ENCODE measurements at places on chromosomes 4 and X.

DNA sequence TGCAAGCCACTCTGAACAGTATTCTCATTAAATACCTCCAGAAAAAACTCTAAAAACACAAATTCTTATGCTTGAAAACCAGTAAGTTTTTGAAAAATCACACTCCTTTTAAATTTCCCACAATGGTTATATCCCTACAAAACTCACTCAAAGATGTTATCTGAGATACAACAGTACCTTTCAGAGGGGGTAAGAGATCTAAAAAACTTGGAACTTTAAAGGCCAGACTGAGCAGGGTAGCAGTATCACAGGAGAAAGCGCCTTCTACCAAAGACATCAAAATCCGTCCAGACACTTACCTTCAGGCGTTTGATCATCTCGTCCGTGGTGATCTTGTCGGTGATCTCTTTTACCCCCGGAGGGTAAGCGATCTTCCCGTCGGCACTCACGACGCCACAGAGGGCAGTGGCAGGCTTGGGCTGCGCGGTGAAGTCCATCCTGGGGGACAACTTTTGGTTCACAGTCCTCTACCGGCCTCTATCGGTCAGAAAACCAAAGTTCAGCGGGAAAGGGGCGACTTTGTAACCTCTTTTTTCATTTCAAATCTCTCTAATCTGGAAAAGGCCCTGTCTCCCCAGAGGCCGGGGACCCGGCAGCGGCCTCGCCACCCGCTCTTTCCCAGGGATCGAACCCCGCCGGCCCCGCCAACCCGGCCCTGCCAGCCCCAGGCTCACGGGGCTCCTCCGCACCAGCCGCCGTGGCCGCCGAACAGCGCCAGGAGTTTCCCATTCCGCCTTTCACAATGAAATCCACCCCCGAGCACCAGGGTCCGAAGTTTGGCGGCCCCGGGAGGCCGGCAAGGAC is 1.4 kb downstream of the PDS5A start:
- peak; percentile 92 for DNase-seq

DNA sequence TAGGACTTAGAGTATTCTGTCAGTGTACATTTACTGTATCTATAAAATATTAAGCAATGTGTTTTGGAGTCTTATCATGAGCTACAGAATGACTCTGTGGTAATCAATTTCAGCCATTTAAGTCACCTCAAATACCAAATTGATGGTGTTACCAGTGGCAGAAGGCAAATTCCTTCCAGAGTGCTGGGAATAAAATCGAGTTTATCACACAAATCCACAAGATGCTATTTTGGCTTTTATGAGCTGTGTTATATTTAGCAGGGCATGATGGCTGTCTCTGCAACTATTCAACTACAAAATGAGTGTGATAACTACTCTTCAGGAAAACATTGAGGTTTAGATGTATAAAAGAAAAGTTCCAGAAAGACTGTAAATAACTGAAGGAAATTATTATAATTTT is 78.2 kb downstream of the AREG start:
- DNase-seq, result no peak

GRCh38 chrX:2314831-2315365 is 185.9 kb downstream of the DHRSX start:
- no peak for DNase-seq

- no peak for DNase-seq
Observed at GRCh38 chr4:71360844-71361243, 22.0 kb downstream of the SLC4A4 start.

DNA sequence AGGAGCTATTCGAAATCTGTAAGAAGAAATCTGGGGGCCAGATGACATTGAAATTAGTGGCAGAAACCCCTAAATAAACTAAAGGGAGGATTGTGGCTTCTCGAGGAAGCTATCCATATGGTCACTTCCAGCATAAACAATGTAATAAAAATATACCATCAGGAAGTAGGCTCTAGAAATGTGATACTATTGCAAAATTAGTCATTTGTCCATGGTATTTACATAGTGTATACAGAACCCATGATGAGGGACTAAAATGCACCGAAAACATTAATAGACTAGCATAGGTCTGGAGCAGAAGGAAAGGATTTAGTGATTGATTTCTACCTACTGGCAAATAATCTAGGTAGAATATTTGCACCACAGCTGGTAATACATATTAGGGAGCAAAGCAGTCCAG is 1344.0 kb downstream of the FSTL5 start:
- no peak for DNase-seq

DNA sequence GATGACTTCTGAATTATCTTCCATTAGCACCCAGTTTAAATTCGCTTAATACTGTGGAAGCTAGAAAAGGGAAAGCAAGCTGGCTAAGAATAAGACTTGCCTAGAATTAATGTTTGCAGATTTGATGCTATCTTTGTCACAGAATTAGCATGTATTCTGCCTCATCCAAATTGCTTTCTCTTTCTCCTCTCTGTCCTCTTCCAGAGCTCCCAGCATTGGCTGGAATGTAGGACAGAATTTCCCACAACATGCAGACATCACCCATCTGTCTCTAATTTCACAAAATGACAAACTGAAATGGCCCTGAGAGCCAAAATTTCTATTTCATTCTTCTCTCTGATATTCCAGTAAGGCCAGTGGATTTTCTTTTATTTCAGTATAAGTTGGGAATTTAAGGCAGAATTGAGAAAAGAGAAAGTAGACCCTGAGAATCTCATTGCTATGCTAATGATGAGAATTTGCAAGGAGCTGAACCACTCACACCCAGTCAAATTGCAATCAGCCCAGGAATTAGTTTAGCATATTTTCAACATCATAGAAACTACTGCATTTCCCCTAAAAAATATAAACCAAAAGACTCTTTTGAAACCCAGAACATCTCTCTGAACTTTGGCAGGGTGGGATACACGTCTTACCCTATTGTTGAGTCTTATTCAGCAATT is 188.8 kb downstream of the RCHY1 start:
- no peak for DNase-seq

- DNase-seq, result no peak
Observed at GRCh38 chr4:187212446-187213080, 488.9 kb upstream of the FAT1 start.

- DNase-seq, result no peak
Observed at GRCh38 chr4:119683518-119683917, 54.9 kb upstream of the PDE5A start.

GRCh38 chr4:72019688-72020087 is 12.1 kb upstream of the NPFFR2 start:
- no peak for DNase-seq

DNA sequence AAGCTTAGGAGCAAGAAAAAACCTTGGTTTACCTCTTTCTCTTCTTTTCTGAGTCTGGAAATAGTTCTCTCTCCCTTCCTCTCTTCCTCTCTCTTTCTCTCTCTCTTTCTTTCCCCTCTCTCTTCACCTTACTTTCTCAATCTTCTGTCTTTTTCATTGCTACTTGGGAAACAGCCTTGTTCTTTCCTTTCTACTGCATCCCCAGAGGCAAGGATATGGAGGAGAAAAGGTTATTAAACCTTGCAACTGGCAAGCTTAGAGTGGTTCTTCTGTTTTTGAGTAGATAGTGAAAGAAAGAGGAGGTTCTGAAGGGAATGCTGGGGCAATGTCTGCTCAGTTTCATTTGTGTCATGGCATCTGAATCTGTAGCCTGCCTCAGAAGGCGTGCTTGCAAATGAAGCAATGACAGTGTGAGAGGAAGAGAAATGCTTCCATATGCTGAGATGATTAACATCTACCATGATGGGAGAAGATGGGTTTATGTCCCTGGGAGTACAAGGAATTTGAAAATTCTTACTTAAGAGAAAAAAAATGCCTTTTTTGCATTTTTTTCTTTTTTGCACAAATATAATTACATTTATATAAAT is 190.6 kb downstream of the CEP135 start:
- peak; percentile 23 for DNase-seq

DNA sequence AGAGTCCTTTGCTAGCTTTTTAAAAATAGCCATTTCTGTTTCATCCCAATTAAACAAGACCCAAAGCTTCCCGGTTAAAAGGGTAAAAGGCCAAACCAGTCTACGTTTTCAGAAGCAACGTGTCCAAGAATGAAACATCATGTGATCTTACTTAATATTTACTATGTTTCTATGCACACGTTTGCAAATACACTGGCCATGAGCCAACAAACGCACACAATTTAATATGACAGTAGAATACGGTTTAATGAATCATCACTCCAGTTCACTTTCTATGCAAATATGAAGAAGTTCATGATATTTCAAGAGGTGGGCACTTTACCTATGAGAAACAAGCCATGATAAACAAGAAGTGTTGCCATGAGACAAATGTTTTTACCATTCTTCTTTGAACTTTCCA is 4.3 kb downstream of the NR0B1 start:
- DNase-seq, result no peak

GRCh38 chr4:7631288-7632014 is 196.7 kb upstream of the PSAPL1 start:
- DNase-seq, result no peak

GRCh38 chrX:38620623-38621022 is 59.3 kb downstream of the TSPAN7 start:
- DNase-seq, result no peak

GRCh38 chr4:15914736-15915135 is 23.8 kb downstream of the FGFBP1 start:
- no peak for DNase-seq

DNA sequence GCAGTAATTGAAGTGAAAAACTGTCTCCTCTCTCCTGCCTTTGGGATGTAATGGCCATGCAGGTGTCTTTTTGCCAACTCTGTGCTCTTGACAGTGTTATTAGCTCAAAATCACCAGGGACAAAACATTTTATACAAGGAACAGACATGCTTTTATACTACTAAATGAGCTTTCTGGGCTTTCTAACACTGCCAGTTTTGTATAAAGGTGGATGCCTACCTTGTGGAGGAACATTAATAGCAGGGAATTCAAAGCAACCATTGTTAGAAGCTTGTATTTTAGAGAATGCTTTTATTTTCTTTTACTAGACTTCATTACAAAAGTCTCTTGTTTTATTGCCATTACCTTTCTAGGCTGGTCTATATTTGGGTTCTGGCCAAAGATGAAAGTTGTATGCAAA is 54.7 kb upstream of the ARSJ start:
- DNase-seq, result no peak

DNA sequence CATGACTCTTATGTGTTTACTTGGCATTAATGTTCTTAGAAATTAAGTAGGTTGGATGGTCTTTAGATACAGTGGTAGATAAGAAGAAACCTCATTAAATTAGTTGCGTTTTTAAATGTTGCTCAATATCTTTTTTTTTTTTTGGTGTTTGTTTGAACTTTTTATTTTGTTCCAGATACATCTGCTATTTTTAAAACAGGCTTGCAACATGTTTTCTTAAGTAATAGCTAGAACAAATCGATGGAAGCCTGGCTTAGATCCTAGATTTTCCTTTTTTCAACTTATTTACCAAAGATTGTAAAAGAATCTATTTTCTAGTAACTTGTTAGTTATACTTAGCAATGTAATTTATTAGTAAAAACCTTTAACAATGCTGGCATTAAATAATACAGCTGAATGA is 9.3 kb downstream of the CNKSR2 start:
- DNase-seq, result no peak

- no peak for DNase-seq
Observed at GRCh38 chr4:106277140-106277675, 38.8 kb downstream of the TBCK start.

DNA sequence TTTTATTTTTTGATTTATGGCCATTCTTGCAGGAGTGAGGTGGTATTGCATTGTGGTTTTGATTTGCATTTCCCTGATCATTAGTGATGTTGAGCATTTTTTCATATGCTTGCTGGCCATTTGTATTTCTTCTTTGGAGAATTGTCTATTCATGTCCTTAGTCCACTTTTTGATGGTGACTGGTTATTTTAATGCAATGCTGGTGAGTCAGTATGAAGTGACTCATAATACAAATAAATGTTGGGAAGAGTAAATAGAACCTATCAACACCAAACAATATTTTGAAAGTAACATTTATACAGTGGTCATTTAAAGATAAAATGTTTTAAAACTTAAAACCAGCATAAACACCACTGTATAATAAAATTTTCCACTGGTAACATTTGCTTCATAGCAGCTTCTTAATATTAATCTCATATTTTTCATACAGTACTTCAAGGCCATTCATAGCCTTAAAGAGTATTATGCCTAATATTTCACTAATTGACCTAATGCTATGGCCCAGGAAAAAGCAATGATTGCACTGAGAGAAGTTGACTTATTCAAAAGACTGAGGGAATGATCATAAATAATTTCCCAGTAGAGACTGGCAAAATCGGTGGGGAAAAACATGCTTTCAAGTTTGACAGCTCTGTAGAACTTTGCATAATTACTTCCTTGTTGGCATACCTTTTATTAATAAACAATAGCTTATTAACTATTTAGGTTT is 33.9 kb downstream of the CASK start:
- DNase-seq, result no peak

- no peak for DNase-seq
Observed at GRCh38 chrX:47212381-47213293, 5.8 kb upstream of the CDK16 start.

- DNase-seq, result no peak
Observed at GRCh38 chrX:11382930-11383329, 89.7 kb downstream of the AMELX start.

DNA sequence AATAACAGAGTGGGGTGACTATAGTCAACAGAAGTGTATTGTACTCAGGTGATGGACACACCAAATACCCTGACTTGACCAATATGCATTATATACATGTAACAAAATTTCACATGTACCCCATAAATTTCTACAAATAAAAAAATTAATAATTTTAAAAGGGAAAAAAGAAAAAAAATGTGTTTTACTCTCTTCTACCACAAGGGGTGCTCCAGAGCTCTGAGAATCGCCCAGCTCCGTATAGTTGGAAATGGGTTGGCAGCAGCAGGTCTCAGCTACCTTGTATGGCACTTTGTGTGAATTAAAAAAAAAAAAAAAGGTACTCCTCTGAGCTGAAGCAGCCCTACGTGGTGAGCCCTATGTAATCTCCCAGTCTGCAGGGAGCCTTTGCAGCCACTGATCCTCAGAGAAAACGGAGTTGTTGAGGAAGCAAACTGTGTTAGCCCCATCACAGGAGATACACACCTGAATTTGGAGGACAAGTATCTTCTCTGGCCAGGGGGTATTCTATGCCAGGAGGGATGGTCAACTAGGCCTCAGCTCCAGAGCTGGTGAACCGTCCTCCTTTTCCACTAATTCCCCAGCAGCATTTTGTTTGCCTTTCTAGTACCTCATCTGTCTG is 17.2 kb upstream of the POLA1 start:
- DNase-seq, result peak; percentile 35

DNA sequence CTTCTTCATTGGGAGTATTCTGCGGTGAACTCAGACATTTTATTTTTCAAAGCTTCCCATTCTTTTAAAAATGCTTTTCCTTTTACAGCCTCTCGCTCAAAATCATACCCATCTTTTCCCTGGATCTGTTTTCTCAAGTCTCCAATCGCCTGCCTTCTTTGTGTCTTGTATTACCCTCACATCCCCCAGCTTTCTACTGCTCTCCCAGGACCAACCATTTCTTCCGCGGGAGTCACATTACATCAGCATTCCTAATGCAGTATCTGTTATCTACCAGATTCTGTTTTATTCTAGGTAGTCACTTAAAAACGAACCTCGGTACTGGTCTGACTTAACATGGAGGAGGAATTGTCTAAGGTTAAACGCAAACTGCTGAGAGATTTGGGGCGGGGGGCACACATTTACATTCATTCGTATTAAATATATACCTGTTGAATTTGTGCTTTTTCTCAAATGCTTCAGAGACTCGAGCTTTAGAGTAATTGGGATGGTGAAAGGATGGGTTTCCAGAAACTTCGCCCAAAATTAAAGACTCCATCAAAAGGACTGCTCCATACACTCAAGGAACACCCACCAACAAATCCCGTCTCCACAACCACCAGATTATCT is 493 bp upstream of the UCHL1 start:
- DNase-seq, result no peak

Data from OCI-M1 (cell line).